NCI-H524 treated with DMSO at 0.1 percent for 48 hours (cell line): ENCODE measurements at places on chromosomes 6 and 20.

DNA sequence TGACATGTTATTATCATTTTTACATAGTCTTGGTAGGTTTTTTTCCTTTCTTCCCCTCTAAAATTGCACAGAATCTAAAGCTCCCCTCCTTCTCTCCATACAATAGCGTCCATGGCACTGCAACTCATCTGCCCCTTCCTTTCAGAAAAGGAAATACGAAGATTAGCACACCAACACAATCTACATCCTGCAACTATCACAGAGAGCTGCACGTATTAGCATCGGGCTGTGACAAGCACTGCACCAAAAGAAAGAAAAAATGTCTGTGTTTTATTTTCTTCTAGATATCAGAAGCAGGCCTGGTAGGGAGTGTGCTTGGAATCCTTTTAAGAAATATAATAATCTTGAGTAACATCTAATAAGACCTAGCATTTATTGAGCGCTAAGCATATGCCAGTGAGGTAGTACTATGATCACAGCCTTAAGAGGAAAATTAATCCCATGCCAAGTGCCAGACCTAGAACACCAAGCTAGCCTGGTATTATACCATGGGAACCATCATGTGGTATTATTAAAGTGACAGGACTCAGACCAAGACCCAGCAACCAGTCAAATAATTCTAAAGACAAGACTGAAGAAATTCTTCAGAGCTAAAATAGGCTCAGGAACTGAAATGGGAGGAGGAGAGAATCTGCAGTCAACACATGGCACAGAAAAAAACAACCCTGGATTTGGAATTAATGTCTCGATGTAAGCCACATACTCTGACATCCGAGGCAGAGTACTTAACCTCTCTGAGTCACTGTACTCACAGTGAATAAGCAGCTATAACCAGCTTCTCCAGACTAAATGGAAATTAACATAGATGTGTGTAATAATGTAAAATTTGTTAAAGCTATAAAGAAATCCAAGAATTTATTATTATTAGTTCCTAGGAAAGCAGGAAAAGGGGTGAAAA lies 124.3 kb downstream of the IPCEF1 start:
- DNase-seq: no peak

DNA sequence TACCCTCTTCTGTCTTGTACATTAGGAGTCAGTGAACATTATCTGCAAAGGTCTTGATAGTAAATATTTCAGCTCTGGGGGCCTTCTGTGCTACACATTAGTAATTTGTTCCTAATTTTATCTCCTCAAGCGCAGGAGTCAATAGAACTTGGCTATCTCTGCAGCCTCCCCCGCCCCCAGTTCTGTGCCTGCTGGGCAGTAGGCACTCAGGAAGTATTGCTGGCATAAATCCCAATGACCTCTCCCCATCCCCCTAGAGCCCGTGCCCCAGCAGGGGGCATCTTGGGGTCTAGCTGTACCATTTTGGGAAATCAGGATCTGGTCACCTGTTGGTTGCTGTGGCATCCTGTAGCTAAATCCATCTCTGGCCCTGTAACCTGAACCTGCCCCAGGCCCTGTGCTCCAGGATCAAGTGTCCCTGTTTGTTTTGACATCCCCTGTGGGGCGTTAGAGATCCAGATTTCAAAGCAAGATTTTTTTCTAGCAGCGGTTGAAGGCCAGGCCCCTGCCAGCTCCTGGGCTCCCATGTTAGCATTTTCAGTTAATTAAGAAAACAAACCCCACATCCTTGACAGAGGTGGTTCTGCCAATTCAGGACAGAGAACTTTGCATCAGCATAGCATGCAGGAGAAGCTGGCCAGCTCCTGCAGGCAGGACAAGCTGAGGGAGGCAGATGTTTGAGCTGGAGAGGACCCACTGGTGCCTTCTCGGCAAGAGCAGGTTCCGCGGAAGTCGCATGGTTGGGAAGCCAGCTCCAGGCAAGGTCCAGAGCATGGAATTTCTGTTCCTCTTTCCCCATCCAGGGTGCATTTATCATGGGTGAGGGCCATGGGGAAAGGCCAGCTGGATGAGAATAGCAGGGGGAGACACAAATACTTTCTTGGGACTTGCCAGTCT lies 32.1 kb downstream of the DAAM2 start:
- DNase-seq: no peak

- no peak for DNase-seq
These were observed 1.0 kb upstream of the HCK start for GRCh38 chr20:32050851-32051556.

DNA sequence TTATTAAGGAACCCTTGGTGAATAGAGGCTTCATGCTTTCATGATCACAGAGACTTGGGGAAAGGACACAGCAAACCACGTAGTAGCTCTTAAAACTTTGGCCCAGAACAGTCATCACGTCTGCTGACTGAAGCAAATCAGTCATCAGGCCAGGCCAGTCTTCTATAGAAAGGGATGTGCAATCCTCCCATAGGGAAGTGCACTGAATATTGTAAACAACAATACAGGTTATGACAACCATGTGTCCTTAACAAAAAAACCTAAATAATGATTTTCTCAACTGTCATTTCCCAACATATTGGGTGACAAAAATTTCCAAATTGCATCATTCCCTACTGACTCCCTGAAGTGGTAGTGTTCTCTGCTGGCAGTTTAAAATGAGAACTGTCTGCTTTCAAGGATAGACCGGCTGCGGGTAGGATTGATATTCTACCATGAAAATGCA lies 388.2 kb upstream of the CITED2 start:
- no peak for DNase-seq

DNA sequence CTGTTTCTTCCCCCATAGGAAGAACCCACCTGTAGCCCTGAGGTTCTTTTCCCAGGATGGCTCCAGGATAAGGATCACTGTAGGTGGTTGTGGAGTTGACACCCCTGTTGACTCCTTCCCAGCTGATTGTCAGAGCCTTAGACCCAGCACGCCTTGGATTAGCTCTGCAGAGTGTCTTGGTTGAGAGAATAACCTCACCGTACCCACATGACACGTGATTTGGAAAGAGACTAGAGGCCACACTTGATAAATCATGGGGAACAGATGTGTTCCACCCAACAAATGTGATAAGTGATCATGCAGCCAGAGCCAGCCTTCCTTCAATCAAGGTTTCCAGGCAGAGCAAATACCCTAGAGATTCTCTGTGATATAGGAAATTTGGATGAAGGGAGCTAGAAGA lies 12.2 kb downstream of the BTN3A1 start:
- DNase-seq: no peak

GRCh38 chr6:138724015-138724414 lies 49.6 kb upstream of the CCDC28A start:
- no peak for DNase-seq

- no peak for DNase-seq
These were observed 85.9 kb upstream of the PCSK2 start for GRCh38 chr20:17140894-17141293.

DNA sequence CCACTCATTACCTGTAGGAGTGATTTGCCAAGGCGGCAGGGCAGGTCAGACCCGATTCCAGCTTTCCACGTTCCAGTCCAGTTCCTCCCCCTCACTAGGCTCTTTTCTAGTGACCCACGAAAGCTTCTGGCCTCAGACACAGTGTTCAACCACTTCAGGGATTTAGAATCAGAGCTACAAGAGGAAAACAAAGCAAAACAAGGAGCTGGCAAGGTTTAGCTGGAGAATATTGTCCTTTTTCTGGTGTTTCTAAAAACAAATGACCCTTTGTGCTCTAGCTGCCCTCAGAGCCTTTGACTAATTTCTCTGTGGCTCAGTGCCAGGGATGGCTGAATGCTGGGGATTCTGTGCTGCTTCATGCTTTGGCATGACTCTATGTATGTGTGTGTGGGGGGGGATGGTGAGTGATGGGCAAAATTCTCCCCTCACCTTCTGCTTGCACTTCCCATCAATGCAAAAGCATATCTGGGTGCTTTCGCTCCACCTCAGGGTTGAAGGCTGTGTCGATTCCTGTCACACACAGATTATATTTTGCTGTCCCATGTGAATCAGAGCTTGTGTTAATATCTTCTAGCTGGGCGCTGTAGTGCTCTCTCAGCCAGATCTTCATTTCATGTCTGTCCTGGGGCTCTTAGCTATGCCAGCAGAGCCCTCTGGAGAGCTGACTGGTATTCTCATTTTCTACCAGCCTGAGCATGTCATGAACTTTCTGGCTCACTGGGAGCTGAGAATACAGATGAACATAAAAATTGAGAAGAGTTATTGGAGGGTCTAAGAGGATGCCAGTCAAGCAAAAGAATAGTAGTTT lies 19.3 kb upstream of the NEDD9 start:
- DNase-seq: no peak

GRCh38 chr6:163671355-163671754 lies 256.8 kb downstream of the QKI start:
- DNase-seq: no peak

DNA sequence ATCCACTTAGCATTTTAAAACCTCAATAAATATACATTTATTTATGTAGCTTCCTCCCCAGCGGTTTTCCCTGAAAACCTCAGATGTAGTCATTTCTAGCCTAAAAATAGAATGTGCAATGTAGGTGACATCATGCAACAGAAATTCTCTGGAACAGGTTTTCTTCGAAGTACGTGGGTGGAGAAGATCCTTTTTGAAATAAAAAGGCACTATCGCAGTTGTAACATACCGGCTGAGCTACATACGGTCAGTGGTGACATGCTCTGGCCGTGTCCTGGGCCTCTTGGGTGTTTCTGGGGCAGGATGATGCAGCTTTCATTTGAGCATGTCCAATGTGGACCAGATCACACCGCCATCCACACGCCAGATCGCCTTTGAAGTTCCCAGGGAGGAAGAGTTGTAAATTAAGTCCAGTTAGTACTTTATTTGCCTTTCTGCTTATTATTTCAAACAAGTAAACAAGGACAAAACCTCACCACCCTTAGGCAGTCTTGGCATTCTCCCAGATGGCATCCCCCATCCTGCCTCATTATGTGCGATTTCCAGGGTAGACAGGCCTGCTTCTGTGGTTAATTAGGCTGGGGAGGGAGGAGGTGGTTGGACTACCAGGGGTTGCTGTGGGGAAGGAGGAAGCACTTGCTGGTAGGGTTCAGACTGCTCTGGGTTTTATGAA lies 109.5 kb upstream of the CLDN20 start:
- DNase-seq: no peak

- DNase-seq: no peak
These were observed 54.1 kb downstream of the MYH7B start for GRCh38 chr20:35009665-35010328.

DNA sequence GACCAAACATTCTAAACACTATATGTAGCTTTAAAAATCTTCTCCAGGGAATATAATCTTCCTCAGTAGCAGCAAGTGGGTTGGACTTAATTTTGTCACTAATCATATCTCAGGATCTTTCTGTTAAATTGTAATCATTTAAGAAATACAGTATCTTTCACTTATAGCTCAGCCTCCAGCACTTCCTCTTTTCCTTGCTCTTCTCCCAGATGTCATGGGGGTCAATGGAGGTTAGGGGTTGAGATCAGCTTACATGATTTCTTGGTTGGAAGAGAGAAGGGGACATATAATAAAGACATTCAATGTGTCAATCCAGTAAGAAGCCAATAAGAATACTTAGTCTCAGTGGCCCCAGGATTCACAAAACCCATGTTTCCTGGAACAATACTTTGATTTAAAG lies 15.7 kb upstream of the REPS1 start:
- no peak for DNase-seq

GRCh38 chr6:113629975-113630737 lies 227.0 kb upstream of the MARCKS start:
- no peak for DNase-seq

DNA sequence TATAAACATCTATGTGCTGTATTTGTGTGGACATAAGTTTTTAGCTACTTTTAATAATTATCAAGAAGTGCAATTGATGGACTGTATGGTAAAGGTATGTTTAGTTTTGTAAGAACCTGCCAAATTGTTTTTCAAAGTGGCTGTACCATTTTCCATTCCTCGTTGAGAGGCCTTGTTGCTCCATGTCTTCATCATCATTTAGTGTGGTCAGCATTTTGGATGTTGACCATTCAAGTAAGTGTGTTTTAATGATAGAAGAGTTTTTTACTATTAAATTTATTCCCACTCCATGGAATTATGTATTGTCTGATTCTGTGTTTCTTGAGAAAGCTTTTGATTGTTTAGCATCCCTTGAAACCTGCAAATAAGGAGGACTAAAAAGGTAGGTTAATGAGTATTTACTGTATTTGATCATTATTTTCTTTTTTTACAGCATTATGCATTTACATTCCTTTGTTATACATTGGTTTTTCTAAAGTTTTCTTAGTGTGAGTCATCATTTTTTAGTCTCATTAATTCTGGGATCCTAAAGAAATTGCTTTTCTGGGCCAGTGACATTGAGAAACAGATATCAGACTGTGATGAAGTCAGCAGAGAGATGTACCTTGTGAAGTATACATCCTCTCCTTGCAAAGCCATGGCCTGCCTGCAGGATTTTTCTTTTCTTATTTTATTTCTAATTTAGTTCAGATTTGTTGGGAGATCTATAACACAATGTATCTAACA lies 312.8 kb upstream of the PTCHD4 start:
- no peak for DNase-seq

DNA sequence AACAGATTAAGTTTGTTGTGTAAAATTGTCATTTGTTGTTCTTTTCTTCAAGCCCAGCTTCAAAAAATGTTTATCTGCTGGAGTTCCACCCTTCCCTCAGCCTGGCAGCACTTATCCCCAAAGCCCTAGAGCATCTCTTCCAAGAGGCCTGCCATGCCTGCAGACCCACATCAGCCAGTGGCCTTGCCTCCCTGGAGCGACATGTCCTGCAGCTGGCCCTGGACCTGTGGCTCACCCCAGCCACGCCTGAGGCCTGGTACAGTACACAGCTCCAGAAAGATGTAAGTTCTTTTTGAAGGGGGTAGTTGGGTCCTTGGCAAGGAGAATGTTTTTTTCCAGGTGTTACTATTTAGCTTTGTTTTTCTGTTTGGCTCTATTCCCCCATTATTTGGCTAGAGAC lies 124.8 kb downstream of the CD164 start:
- DNase-seq: no peak

DNA sequence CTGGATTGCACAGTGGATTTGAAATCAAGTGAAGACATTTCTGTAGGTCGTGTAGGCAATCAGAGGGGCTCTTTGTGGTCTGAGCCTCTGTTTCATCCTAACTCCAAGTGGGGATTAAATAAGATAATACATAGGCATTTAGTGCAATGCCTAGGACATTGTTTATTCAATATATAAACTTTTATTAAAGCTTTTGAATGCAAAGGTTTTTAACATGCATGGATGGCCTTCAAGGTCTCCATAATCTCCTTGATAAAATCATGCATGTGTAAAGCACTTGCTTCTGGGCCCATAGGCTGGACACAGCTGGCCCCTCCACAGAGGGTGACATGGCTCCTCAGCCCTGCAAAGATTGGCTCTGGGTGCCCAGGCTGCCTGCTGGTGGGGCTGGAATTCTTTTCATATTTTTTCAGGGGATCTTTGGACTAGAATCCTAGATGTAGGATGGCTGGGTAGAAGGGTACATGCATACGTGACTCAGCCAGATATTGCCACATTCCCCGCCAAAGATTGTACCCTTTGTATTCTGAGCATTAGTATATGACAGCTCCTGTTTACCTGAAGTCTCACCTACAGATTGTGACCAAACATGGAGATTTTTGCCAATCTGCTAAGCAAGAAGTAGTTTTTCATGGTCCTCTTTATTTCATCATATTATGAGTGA lies 19.0 kb upstream of the AVP start:
- DNase-seq: no peak
